Mammary epithelial cell (primary cell): ENCODE measurements at places on chromosomes 6 and 20. TPM values are rescaled to one million over a fixed set of nuclear protein-coding genes. Genes with fewer than 3 reads are reported as not detected.

Gene SGK2
- not detected in 2 replicates for total RNA-seq

Gene RAET1G
- total RNA-seq = 6.3 TPM

Gene PKIB
- 1.8 TPM for total RNA-seq

Gene BHLHE23
- total RNA-seq = not detected in 2 replicates

Gene GFOD1
- total RNA-seq = 37.3 TPM

Gene MOXD1
- total RNA-seq = 3.0 and 3.6 TPM in 2 replicates

Gene SLC24A3
- not detected in 2 replicates for total RNA-seq
